Colonic mucosa (tissue), 4 donors: ENCODE measurements at places on chromosomes 6 and 20.

- no peak for DNase-seq
These were observed 48.7 kb upstream of the ERVFRD-1 start for GRCh38 chr6:11160199-11160598.

- no peak for DNase-seq
These were observed 26.7 kb upstream of the SRC start for GRCh38 chr20:37319151-37319671.

DNA sequence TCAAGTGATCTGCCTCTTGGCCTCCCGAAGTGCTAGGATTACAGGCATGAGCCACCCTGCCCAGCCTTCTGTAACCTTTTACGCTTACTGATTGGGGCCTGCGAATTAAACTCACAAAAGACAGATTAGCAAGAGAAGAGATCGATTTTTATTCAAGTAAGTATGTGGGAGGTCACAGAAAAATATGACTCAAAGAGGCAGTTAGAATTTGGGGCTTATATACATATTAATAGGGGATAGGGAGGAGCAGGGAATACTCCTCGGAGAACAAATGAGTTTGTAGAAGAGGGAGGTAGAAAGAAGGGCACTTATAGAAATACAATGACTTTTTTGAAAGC lies 78.9 kb downstream of the CD24 start:
- DNase-seq, result no peak

DNA sequence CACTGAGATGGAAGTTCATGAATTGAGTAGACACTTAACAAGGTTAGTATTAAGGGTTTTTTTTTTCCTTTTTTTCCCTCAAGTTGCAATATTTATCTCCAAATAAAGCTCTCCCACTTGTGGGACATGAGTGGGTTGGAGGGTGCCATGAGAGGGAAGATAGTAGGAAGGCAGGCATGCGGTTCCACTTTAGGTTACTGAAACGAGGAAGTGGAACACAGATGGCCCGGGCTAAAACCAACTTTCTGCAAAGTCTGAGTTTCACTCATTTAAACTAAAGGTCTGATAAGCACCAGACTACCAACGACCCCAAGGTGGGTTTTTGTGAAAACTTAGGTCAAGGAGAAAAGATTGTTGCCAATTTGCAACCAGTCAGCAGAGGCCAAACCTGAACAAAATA lies 42.2 kb downstream of the TBC1D7 start:
- DNase-seq, result no peak

- no peak for DNase-seq
These were observed 61.7 kb downstream of the UTRN start for GRCh38 chr6:144346719-144347447.

GRCh38 chr20:2380601-2381000 lies at the start of gene TGM6:
Gene TGM6 (plus strand): TSS chr20:2380901. CDS start chr20:2380969, 68 bp downstream.
- no peak for DNase-seq

GRCh38 chr20:48295445-48295903 lies 510.2 kb upstream of the SULF2 start:
- no peak for DNase-seq

DNA sequence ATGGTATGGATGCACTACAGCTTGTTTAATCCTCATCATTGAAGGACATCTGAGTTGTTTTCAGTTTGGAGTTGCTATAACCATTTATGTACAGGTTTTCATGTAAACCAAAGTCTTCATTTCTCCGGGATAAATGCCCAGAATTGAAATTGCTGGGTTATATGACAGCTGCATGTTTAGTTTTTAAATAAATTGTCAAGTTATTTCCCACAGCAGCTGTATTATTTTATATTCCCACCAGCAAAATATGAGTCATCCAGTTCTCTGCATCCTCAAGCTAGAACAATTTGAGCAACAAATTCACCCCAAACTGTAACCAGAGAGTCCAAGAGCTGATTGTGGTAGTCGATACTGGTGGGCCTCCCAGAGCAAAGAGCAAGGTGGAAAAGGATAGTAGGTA lies 161.0 kb upstream of the PRND start:
- DNase-seq, result no peak

DNA sequence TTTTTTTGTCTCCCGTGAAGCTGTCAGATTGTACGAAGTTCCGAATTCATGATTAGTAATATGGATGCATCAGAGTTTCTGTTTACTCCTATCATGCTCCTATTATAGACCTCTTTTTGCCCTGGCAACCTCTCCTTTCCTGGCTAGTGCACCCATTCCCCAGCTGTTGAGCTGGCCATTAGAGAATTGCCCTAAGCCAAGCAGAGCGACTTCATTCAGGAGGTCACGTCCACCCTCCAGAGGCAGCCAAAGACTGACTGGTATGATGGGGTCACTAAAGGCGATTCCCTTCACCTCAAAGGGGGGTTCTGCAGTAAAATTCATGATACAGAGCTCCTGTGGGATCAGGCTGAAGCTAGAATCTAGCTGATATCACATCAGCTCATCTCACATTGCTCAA lies 351.9 kb downstream of the BTBD3 start:
- no peak for DNase-seq

DNA sequence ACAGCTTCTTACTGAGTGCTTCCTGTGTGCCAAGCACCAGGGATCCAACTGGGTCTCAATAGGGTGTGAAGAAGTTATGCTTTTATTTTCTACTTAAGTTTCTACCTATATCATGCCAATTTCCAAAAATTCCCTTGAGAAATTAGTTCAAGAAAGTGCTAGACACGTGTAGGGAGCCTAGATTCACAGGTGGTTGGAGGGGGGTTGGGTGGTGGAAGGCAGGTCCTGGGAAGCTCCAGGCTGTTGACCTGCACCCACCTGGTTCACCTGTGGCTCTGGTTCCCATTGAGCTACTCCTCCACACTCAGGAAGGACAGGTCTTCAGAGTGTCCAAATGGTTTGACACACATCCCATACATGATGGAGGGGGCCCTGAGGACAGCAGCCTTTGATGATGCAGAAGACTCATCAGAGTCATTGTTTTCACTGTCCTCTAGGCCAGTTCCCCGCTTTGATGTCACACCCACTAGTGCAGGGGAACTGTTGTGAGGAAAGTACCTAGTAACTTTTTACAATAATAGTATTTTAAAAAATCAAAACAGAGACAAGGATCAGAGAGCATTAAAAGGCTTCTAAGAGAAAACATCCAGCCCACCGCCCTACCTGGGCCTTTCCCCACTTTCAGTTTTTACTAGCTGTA lies 39.8 kb upstream of the MYL9 start:
- DNase-seq, result no peak

GRCh38 chr6:134712311-134712710 lies 237.6 kb downstream of the ALDH8A1 start:
- DNase-seq, result no peak

GRCh38 chr6:154247119-154247861 lies 109.3 kb downstream of the IPCEF1 start:
- no peak for DNase-seq

GRCh38 chr6:24899136-24899996 lies 36.4 kb downstream of the RIPOR2 start:
- no peak for DNase-seq

- DNase-seq, result peak; percentile 52
These were observed at the start of gene GNAS for GRCh38 chr20:58852543-58853271. Gene GNAS (plus strand): TSS chr20:58852716.

DNA sequence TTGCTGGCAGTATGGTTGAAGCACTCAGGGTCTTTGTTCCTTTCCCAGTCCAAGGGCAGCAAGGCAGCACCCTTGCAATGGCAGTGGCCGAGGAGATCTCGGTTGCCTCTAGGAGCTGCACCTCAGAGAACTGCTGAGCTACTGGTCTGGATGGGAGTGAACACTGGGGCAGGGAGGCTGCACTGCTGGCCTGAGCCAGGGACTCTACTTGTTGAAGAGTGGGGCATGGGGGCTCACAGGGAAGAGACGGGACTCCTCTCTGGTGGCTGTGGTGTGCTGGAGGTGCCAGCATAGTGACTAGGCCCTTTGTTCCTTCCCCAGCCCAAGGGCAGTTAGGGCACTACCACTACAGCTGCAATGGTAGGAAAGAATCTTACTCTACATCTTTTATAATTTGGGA lies 203.0 kb downstream of the ZDHHC14 start:
- DNase-seq, result peak; percentile 10

DNA sequence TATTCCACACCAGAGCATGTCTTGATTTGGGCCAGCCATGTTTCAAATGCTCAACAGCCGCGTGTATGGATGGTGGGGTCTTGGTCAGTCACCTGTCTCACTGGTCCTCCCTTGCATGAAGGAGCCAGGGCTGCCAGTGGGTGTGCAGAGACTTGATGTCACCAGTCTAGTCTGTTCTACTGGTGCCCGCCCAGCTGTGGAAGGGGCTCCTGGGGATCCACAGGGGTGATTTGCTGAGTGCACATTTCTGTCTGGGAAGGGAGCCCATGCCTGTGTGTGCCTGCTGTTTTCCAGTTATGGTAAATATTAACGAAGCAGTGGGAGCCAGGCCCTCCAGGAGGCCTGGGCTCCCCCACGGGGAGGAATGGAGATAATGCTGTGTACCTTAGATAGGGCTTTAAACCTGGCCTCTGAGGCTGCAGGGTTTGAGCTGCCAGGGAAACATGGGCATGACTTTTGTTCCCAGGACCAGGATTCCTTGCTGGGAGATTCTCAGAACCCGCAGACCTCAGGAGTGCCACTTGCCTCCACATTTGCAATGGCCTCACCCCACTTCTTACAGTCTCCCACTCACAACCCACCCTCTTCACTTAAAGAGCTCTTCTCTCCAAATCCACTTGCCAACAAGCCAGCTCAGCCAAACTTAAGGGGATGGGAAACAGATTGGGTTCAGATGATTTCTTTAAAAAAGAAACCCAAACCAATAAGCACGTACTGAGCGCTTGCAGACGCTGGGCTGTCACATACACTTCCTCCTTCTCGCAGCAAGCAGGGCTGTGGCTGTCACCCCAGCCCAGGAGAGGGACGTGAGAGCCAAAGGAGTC lies 54.1 kb downstream of the VEGFA start:
- DNase-seq, result peak; percentile 66

GRCh38 chr20:34553366-34553867 lies 5.1 kb upstream of the MAP1LC3A start:
- DNase-seq, result no peak

- DNase-seq, result no peak
These were observed 587.9 kb upstream of the FLRT3 start for GRCh38 chr20:14925300-14925699.

DNA sequence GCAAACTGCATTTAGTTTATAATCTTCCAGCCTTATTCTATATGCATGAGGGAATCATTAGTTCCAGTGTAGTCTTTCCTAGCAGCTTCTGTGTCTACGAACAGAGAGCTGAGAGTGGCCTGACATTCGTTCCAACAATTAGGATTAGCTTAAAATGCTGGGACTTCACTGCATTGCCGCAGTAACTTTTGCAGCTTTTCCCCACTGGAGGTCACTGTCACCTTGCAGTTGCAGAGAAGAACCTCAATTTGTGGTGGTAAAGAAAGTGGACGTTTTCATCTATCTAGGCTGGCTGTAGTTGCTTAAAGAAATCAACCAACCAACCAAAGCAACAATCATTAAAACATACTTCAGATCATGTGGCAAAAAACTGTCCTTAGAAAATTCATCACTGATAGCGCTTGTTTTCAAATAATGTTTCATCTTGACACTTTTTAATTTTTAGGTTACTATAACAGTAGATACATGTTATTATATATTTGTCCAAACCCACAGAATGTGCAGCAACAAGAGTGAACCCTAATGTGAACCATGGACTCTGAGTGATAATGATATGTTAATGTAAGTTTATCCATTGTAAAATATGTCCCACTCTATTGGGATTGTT lies 12.2 kb downstream of the MYLK4 start:
- DNase-seq, result peak; percentile 44

GRCh38 chr6:148760568-148761526 lies 14.0 kb downstream of the UST start:
- DNase-seq, result peak; percentile 41

GRCh38 chr6:133806382-133807140 lies 82.4 kb upstream of the TCF21 start:
- DNase-seq, result no peak

DNA sequence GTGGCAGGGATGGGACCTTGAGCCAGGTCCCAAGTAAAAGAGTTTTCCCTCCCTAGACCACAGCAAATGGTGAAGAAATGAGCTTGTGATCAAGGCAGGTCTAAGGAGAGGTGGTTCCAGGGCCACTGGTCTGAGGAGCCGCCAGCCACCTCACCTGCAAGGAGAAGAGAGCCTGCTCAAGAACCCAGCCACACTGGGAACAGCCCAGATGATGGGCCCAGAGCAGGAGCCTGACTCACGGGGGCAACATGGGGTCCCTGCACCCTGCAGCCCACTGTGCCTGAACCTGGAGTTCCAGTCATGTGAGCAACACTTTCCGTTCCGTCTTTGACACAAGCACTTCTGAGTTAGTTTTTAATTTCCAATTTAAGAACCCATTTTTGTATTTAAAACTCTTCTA lies 204.5 kb upstream of the CDH4 start:
- no peak for DNase-seq

- no peak for DNase-seq
These were observed 138.1 kb upstream of the PHACTR3 start for GRCh38 chr20:59466107-59466815.

DNA sequence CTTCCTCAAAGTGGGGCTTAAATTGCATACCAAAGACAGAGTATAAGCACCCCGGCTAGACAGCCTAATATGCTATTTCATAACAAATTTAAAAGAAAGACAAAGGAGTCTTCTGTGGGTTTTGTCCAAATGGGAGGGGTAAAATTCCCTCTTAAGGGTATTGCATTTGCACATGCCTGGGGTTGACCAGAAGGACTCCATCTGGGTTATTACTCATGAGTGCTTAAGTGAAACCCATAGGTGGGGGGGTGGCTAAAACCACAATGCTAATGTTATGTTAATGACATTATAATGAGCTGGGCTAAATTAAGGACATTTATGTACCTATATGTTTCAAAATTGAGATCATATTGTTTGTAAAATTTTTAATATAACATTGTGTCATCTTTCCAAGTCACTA lies 15.0 kb downstream of the IMPG1 start:
- DNase-seq, result no peak

GRCh38 chr6:13307508-13307995 lies 20.8 kb downstream of the TBC1D7 start:
- no peak for DNase-seq

DNA sequence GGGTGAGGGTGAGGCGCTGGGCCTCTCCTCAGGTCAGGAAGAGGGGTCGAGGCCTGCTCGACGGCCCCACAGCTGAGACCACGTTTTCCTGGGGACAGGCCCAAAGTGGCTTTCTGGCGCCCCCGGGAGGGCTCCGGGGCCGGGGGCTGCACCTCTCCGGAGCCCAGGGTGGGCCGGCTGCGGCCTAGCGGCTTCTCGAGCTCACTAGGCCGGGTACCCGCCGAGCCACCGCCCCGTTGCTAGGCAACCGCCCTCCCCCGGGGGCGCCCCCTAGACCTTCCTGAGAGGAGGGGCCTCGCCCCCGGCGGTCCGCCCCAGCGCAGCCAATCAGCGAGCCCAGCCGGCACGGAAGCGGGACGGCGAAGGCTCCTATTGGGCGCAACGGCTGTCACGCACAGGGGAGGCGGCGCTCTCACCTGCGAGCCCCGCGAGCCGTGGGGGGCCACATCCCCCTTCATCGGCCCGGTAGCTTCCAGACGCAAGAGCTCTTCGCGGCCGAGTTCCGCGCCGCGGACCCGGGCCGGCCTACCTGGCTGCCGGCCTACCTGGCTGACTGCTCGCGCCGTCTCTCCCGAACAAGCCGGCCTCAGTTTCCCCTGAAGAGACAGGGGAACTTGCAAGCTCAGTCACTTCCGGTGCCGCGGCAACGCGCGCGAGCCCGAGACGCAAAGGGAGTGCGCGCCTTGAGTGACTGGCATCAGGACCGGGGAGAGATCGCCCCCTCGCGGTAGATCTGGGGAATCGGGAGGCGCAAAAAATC lies 831 bp upstream of the BCL2L1 start:
- DNase-seq, result peak; percentile 97
